ENCODE measurements at places on chromosomes 4 and X.

GRCh38 chr4:166014411-166014810, 141.4 kb downstream of the TLL1 start:
- DNase-seq: no peak

- no peak for DNase-seq
Measured at GRCh38 chr4:167088115-167088514, 146.2 kb downstream of the SPOCK3 start.

DNA sequence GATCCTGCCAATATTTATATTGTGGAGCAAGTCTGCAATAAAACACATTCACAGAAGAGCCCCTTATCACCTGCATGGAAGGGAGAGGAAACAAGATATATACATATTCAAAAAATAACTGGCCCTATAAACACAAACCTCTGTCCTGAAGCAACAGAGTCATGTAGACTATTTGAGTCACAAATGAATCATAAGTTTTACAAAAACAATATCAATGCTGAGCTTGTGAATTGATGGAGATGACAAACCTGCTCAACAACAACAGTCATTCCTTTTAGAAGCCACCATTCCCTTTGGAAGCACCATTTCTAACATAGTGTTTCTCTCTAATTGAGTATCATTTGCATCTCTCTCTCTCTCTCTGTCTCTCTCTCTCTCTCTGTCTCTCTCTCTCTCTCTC, 313.9 kb downstream of the MID1IP1 start:
- no peak for DNase-seq

GRCh38 chr4:17489721-17490120, 22.2 kb downstream of the QDPR start:
- DNase-seq: no peak

DNA sequence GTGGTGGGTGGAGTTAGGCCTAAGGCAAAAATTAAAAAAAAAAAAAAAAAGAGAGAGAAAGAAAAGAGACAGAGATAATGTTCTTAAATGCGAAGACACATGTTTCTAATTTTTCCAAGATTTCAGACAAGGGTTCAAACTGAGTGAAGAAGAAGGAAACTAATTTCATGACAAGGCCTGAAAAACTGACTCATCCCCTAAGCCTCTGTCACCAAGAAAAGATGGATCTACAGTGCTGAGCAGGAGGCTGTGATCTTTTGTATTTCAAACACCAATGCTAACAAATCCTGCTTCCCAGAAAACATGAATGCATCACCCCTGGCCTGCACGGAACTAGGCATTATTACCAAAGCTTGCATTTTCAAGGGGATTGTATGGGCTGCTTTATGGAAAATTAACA, 75.3 kb downstream of the PPARGC1A start:
- no peak for DNase-seq

DNA sequence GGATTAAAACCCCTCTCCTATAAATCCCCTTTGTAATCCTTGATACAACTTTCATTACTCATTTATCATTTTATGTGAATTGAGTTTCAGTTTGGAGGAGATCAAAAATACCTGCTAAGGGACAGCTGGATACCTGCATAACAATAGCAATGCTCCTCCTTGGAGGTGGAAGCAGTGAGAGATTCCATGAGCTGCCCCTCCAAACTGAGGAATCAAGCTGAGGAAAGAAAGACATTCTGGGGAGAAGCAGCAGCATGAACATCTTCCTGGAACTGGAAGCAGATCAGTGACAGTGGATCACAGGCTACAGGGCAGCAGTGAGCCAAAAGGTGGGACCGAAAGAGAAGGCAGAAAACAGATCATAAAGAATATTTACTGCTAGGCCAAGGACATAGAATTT, 199.8 kb upstream of the CNKSR2 start:
- DNase-seq: no peak

- DNase-seq: no peak
Measured at GRCh38 chr4:7938266-7938608, 1.4 kb downstream of the AFAP1 start.

GRCh38 chrX:137479386-137479785, 86.5 kb upstream of the ZIC3 start:
- DNase-seq: no peak

- no peak for DNase-seq
Measured at GRCh38 chrX:1941321-1941720, 326.5 kb downstream of the ASMT start.

All from CD4-positive, alpha-beta T cell treated with Interleukin-15 for 4 hours (primary cell).